ENCODE measurements at places on chromosomes 7 and 10.

DNA sequence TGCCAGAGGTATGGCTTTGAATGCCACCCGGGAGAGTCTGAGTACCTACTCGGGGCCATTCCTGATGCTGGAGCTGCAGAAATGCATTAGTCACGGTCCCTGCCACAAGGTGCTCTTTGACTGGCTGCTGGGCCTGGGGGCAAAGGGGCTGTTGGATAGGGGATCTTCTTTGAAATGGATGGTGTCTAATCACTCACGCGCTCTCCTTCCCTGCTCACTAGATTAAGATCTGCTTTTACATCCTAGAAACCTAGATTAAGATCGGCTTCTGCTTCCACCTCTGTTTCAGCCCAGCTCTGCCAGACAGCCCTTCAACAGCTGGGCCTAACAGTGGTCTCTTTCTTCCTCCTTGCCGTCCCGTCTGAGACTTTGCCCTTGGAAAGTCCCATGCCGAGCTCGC, 57.2 kb downstream of the PAX2 start:
- DNase-seq: no peak

DNA sequence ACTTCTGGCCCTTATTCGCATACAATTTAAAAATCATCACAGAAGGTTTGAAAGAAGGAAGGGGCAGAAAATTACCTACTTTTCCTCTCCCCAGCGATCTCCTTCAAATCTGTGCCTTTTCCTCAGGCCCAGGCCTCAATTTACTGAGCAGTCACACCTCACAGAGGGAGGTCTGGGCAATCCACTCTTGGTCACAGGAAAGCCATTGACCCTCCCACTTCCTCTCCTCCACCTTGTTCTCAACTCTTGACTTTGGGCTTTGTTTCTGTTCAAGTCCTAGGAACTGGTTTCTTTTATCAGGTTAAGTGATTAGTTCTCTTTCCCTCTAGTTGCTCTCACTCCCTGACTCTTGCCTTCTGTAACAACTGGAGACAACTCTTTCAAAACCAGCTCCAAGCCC, 37.0 kb upstream of the ATRNL1 start:
- no peak for DNase-seq

GRCh38 chr7:47383072-47383471, 198.8 kb downstream of the TNS3 start:
- peak; percentile 69 for DNase-seq

- DNase-seq: no peak
Observed at GRCh38 chr7:134473861-134474291, 15.0 kb upstream of the AKR1B1 start.

DNA sequence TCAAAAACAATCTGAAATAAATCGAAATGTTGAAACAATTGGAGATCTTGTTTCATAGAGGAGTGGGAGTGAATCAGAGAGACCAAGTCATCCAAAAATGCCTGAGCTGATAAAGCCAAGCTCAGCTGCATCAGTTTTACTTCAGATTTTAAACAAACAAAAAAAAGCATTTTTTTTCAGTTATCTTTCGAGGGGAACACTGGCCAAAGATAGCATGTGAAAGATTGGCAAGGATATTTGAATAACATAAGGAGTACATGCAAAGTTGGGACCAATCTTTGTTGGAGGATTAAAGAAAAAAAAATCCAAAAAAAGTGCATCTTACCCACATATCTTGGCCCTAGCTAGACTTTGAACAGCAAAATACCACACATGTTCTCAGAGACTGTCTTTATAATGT, 47.2 kb downstream of the RHOBTB1 start:
- DNase-seq: peak; percentile 19

DNA sequence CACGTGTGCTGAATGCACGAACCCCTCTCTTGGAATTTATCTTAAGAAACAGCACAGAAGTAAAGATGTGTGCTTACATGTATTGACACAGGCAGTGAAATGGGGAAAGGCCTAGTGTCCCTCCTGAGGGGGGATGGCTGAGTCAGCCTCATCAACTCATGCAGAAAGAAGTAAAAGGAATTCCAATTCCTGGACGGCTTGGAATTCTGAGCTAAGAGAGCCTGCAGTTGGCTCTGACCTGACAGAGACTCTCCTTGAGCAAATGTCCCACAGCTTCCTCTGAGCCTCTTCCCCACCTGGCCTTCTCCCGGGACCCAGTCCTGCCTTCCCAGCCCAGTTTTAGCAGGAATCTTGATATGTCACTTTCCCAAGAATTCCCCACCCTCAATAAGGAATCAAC, 542.4 kb upstream of the ADARB2 start:
- DNase-seq: no peak

DNA sequence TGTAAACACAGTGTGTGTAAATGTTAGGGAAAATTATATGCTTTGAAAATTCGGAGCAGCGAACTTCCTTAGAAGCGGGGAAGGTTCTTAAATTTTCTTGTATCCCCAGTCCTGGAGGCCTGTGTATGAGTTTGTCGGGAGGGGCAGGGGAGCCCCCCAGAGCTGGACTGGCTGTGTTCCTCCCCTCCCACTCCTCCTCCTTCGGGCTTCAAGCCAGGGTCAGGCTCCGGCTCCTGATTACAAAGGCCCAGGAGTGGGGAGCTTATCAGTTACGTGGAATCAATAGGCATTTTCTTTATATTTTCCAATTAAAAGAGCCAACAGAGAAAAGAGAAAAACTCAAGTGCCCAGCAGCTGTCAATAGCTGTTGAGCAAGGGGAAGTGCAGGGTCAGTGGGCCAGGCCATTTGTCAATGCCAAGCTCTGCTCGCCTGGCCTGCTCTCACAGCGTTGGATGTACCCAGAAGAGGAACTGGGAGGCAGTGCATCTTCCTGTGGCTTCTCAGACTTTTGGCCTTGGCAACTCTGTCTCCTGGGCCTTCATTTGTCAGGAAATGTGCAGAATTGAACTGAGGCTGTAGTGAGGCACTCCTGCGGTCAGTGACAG, 156.9 kb upstream of the PCBD1 start:
- DNase-seq: no peak

- no peak for DNase-seq
Observed at GRCh38 chr10:50501924-50502452, 121.8 kb downstream of the SGMS1 start.

GRCh38 chr10:101829561-101830315, 11.5 kb upstream of the OGA start:
- DNase-seq: peak; percentile 10

DNA sequence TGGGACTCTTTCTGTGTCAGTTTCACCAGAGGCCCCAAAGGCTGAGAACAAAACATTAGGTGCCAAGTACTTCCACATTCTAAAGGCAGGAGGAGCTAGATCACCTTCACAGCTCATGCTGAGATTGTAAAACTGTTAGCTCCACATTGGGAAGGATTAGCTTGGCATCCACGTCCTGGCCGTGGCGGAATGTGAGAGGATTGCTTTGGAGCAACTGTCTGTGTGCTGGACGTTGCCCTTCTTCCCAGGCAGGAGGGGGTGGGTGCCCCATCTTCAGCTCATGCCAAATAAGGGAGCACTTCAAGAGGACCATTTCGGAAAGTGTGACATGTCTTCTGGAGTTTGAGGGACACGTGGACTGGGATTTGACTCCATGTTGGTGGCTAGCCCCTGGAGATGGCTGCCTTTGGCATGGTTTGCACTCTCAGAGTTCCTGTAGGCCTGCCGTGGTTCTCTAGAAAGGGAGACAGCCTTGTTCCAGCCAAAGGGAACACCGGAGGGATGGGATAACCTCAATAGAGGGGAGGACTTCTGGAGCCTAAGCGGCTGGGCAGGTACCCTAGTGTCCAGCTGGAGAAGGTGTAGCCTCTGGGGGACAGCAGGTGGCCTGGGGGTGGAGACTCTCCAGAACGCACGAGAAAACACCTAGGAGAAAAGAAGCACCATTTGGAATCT, 19.9 kb upstream of the FMC1 start:
- DNase-seq: peak; percentile 8

- DNase-seq: peak; percentile 78
Observed at GRCh38 chr10:22002591-22003176, 846 bp downstream of the DNAJC1 start.

- peak; percentile 43 for DNase-seq
Observed at GRCh38 chr7:143494622-143495021, 16.9 kb downstream of the TAS2R41 start.

- no peak for DNase-seq
Observed at GRCh38 chr7:117870448-117871130, 2.7 kb downstream of the CTTNBP2 start.

DNA sequence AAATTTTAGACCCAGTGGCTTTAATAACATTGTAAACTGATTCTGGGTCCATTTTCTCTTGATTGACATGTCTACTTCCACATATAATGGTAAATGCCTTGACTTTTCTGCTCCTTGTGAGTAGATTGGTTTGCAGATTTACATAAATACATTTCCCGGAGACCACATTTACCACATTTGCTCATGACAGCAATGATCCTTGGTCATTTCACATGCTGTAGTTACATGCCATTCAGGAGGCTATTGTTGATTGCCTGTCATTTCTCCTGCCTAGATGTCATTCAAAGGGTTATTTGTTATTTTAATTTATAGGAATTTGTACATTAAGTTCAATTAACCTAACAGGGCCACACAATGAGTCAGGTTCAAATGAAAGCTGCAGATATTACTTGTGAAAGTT, 280.5 kb downstream of the CNTNAP2 start:
- DNase-seq: no peak

DNA sequence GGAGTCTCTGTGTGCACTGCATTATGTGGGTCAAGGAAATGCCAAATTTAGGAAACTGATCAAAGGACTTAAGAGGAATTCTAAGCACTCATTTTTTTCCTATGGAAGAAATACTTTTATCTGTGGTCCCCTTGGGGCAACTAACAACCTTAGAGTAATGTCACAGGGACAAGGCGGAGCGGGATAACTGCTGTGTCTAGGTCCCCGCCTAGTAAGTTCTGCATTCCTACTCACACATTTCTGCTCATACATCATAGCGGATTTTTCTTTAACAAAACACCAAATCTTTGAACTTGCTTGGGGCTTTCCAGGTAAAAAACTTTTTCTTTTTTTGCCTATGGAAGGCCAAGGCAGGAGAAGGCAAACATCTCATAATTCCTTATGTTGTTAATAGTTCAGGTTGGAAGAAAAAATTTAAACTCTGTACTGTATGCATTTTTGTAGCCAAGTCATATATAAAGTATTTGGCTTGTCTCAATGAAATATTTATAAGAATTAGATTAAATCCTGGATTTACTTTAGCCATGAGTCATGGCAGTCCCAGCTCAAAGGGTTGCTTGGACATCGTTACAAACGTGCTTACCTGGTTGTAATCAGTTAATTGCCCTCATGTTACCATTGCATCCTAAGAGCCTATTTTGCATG, 285.0 kb downstream of the PHTF2 start:
- DNase-seq: peak; percentile 51

DNA sequence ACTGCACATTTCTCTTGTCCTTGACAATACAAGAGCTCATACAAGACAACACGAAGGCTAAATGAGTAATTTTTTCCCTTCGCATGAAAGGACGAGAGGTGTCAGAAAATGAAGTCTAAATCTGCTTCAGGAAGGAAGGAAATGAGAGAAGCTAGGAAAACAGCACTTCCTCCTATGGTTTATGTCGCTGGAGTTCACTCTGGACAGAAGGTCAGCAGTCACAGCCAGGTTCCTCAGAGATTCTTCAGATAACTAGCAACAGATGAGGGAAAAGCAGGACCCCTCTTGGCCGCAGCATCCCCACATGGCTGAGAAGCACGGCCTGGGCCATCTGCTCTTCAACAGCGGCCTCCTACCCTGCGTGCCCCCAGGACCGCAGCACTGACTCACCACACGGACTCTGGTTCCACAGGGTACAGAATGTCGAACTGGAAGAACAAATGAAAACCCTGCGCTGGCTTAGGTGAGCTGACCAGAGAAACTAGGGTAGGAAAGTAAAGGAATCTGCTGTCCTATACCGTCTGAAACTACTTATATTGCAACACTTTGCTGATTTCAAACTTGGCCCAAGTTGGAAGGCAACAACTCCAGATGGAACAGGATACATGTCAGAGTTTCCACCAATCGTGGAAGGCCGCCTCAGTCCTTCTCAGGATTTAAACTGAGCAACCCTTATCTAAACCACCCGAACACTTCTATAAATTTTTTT, 26.3 kb downstream of the DNMBP start:
- DNase-seq: peak; percentile 90

DNA sequence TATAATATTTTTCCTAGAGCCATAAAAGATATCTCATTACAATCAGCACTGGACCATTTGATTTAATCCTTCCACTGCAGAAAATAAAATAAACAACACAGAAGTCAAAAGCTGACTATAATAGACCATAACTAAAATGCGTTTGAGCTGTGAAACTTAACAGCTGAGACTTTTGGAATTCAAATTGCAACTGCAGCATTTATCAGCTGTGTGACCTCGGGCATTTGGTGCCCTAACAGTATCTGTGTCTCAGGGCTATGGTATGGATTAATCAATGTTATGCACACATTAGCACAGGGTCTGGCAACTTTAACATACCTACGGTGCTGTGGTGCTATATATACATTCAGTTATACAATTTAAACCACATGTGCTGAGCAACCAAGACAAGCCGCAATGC, 160.1 kb downstream of the COL28A1 start:
- no peak for DNase-seq

Data from adipocyte (in vitro differentiated cells).